ENCODE measurements at places on chromosomes 1 and 21.
A peak's percentile ranks its signal among the peaks of the same experiment; 100 is the strongest.

GRCh38 chr1:147156642-147157041, 15.6 kb downstream of the PRKAB2 start:
- DNase-seq, result no peak

DNA sequence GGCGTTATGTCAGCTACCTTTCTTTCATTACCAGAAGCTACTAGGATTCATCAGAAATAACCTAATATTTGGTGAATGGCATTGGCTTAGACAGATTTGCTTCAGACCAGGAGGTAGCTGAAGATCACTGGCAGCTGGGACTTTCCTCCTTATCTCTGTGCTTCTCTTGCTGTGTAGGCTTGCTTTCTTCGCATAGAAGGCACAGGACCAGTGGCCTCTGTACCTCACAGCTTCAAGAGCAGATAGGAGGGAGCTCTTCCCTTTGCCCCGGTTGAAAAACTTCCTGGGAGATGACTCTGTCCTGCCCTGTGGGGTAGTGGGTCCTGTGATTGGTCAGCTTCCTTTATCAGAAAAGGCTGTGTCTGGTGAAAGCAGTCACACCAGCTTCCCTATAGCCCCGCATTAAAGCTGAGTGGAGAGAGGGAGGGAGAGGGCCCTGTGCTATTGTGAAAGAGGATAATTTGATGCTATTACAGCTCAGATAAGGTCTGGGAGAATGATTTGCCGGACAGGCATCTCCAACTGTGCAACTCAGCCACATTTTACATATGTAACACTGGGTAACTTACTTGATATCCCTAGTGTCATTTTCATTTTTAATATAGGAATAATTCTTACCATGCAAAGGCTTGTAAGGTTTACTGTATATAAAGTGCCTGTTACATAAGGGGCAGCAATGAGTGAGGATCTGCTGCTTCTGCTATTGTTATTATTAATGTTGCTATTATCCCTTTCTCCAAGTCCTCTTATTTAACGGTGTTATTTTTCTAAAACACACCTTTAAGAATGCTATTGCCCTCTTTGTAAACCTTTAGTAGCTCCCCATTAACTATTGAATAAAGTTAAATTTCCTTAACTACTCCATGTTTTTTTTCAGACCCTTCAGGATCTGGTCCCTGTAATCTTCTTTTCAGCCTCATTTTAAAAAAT, 31.6 kb downstream of the OSBPL9 start:
- DNase-seq, result no peak

GRCh38 chr1:228867108-228867950, 132.1 kb downstream of the RHOU start:
- no peak for DNase-seq

DNA sequence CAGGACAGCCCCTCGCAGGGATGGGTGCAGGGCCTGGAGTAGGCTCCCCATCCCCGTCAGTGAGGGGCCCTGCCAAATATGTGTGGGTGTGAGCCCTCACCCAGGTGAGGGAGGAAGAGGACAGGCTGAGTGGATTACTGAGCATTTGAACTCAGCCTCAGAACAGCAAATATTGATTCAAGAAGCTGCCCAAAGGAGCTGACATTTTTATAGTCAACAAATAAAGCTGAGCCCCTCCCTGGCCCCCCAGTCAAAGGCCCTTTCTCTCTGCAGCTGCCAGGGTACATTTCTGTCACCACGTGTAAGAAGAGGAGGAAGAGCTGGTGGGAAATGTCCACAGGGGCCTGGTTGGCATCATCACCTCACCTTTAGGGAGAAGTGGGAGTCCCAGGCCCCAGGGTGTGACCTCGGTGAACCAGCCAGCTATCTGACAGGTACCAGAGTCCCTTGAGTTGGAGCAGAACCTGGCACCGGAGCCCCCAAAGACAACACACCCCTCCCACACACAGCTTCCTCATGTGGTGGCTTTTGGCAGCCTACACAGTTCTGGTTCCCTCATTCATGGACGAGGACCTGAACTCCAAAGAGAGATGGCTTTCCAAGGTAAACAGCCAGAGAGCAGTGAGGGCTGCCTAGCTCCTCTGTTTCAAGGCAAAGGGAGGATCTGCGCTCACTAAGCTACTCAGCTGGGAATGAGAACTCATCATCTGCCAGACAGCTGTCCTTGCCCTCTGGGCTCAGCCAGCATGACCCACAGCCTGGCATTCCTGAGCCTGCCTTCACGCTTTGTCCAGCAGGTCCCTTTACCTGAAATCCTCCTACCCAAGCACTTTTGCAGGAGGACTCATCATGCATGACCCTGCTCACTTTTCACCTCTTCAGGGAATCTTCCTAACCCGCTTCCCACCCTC, 43.0 kb upstream of the TENT5C start:
- DNase-seq, result no peak

- no peak for DNase-seq
These were observed 67.1 kb downstream of the DDR2 start for GRCh38 chr1:162699366-162699765.

DNA sequence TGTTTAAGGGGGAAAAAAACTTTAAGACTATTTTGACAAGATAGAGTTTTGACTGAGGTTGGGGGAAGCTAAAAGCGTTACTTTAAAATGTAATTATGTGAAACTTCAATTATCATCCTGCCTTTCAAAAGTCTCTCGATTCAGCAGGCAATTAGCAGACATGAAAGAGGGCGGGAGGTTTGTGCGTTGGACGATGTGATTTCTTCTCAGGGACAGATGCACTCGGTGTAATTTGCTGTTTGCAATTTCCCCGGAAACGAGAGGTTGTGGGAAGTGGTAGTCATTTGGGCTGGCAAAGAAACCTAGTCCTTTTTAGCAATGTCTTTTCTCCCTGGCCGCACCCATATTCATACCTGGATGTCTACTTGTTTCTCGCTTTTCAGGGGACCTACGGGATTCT, 27.1 kb downstream of the KAZN start:
- no peak for DNase-seq

- DNase-seq, result no peak
These were observed 107.4 kb upstream of the CASZ1 start for GRCh38 chr1:10903821-10904220.

DNA sequence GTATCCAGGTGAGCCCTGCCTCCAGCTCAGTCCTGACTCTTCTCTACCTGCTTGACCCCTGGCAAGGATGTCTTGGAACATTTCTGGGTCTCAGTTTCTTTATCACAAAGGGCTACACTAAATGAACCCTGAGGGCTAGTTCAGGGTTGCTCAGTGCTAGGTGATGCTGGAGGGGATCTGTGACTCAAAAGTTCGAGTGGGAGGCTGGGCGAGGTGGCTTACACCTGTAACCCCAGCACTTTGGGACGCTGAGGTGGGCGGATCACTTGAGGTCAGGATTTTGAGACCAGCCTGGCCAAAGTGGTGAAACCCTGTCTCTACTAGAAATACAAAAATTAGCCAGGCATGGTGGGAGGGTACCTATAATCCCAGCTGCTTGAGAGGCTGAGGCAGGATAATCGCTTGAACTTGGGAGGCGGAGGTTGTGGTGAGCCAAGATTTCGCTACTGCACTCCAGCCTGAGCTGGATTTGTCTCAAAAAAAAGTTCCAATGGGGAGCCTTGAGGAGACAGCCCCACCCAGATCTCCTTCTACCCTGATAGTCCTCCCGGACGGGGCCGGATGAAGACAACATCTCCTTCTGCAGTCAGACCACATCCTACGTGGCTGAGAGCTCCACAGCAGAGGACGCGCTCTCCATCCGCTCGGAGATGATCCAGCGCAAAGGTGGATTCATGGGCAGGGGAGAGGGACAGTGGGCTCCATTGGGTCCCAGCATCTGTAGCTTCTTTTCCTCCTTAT, 48.9 kb downstream of the YARS1 start:
- DNase-seq, result no peak

GRCh38 chr1:92844439-92844838, 12.6 kb downstream of the RPL5 start:
- DNase-seq, result no peak

DNA sequence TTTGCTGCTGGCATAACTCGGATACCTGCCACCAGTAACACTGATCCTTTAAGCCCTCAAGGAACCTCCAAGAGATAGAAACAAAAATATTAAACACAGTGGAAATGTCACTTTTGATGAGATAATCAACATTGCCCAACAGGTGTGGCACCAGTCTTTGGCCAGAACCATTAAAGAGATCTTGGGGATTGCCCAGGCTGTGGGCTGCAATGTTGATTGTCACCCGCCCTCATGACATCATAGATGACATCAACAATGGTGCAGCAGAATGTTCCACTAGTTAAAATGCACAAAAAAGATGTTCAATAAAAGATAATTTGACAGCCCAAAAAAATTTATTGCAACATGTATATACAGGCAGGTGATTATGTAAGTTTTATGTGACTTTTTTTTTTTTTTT, 20.2 kb upstream of the ZMYM1 start:
- no peak for DNase-seq

DNA sequence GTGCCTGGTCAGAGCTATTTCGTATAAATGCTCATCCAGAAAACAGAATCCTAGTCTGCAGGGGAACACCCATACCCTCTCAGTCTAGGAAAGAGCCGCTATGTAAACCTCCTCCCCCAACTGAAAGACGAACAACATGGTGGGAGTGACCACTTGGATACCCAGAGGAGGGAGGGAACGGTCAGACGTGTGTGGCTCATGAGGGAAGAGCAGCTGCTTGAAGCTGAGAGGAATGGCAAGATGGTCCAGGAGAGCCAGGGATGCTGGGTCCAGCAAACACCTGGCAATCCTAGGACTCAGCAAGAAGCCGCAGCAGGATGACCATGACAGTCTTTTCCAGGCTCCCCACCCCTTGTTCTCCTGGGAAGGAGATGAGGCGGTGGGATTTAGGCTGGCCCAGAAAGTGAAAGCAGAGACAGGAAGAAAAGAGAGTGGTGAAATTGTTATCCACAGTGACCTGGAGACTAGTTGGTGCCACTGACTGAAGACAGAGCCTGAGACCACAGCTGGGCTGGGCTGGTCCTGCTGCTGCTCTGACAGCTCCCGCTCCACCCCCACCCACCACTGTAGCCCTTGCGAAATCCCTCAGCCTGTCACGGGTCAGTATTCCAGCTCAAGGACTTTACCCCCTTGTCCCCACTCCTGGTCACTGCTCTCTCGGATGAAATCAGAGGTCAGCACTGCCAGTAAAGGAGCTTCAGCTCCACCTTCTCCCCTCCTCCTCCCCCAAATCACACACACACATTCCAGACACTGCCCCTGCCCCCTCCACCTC, 3.6 kb downstream of the CERS2 start:
- no peak for DNase-seq

DNA sequence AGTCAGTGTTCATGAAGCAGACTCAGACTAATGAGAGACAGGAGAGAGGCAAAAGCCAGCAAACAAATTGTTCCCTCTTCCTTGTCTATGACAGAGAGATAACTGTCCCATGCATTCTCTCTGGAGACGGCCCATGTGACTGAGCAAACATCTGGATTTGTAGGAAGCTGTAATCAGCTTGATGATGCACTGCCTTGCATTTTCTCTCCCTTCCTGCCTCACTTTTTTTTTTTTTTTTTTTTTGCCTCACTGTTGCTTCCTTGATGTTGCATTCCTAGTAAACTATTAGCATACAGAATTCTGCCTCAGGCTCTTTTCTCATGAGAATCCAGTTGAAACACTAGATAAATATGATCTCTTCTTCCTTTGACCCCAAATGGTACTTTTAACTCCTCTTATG, 134.5 kb downstream of the HHIPL2 start:
- no peak for DNase-seq

DNA sequence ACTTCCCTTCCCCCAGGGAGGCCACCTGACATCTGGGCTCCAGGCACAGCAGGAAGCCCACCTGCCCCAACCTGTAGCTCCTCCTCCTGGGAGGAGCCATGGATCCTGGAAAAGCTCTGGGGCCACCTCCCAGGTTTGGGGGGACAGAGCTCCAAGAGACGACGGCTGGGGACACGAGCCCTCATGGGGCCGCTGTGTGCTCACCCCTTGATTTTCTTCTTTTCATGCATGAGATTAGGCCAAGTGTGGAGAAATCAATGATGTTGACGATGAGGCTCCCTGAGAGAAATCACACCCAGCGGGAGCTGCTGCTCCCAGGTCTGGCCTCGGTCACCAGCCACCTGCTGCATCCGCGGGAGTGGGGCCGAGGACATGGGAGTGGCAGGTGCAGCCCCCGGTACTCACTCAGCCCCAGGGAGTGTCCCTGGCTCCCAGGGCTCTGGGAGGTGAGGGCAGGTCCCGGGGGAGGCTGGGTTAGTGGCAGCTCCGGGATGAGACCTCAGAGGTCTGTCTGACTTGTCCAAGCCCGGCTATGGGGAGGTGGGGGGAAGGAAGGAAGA, 8.7 kb downstream of the TNFRSF14 start:
- no peak for DNase-seq

- peak; percentile 41 for DNase-seq
These were observed 797 bp downstream of the WDR47 start for GRCh38 chr1:109040989-109041620.

DNA sequence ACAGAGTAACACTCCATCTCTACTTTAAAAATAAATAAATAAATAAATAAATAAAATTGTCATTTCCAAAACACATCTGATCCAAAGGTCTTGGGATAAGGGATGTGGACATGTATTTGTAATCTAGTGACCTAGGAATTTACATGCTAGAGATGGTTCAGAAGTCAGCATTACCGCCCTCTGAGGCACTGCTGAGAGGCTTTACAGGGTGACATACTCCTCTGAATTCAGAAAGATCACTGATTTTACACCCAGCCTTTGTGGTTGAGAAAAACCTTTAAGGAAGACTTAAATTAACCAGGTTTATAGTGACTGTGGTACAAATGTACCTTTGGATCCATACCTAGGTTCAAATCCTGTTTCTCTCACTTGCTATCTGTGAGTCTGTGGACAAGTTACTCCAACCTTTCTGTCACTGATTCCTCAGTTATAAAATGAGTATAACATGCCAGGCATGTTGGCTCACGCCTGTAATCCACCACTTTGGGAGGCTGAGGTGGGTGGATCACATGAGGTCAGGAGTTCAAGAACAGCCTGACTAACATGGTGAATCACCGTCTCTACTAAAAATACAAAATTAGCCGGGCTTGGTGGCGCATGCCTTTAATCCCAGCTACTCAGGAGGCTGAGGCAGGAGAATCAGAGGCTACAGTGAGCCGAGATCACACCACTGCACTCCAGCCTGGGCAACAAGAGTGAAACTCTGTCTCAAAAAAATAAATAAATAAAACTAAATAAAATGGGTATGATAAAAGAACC, 20.1 kb downstream of the OSBPL9 start:
- peak; percentile 61 for DNase-seq

DNA sequence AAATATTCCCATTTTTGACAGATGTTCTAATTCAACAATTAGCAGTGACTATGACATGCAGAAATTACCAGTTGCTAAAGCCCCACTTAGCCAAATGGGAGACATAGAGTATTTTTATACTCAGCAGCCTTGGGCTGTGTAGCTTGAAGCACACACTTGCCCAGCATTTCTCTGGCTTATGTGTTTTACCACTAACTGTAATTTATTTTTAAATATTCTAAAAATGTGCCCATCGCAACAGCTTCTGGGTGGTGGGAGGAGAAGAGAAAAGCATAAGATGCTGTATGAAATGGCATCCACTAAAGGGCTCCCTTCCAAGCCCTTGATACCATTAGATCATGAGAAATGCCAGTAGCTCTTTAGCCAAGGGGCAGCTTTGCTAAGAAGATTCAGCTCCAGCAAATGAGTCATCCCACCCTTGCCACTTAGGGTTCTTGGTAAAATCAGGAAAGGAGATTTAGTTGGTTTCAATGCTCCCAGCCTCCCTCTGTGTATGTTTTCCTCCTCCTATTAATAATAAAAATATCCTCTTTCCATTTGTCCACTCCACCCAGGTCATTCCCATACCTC, 462.7 kb upstream of the DEPDC1 start:
- DNase-seq, result no peak

- DNase-seq, result no peak
These were observed 28.1 kb downstream of the DAP3 start for GRCh38 chr1:155717041-155717440.

Data from dermis blood vessel endothelial cell (primary cell).